HT-29 (cell line): ENCODE measurements at places on chromosomes 2 and 18.

DNA sequence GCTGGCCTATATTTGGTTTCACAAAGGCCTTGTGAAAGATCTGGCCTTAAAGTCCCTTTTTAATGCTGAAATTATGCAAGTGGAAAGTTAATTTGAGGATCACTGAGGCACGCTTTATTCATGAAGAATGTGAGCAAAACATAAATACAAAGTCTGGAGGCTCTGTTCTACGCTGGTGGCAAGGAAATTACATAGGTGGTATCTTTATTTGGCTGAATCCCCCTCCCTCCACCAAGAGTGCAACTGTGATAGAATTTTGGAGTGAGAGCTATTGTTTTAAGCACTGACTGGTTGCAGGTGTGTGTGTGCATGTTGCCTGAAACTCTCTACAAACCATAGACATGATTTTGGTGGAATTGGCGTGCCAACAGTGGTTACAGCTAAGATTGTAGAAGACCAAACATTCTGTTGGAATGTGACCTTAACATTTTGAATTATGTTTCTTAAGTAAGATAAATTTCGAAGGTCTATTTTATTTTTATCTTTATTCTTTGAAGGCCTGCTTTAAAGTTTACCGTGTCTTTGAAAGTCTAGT is 114.3 kb downstream of the SPTBN1 start:
- DNase-seq, result no peak

DNA sequence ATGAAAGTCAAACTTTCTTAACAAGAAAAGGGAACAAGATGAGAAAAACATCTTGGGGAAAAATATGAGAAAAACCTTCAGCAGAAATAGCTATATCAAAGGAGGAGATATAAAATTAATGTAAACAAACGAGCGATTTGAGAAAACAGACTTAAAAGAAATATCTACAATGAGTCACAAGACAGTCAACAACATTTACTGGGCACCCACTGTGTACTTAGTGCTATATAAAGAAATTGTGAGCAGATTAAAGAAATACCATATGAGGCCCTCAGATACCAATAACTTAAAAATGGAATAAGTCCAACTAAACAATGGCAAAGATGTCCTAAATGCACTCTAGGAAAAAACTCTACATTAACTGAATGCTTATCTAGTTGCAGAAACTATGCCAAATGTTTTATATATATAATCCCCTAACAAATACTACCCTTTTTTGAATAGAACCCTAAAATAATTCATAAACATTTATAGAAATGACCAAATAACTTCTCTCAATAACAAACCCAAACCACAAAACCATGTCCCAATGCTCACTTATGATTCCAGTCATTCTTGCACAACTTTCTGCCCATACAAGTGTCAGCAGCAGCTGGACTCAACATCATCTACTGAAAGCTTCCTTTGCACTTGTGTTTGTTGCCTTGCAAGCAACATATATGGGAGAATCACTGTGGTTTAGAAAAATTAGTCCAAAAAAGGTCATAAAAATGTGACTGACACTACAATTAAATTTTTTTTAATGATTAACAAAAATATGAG is 83.5 kb downstream of the COBLL1 start:
- DNase-seq, result peak; percentile 74

DNA sequence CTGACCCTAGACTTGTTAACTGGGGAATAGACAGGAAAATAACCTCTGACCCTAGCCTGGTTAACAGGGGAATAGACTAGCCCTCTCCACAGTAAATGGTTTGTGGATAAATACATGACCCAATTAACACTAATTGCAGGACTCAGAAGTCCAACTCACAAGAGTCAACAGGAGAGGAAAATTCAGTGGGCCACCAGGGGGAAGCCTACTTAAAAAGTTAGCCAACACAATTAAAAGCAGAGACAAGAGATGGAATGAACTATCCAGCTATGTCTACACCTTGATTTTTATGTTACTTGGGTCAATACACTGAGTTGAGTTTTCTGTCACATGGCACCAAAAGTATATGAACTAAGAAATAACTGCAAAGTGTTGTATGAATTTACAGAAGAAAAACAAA is 158.8 kb upstream of the SLC39A10 start:
- peak; percentile 69 for DNase-seq

DNA sequence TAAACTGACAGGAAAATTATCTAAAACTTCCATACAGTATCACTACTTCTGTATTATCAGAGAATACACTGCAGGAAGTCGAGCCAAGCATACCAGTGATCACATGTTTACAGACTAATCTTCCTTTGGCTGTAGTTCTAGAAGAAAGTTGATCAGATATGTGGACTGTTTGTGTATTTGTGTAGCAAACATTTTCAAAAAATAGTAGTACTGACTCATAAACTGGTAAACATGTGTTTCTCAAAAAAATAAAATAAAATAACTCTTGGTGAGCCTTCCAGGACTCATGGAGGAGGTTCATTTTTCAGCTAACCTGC is 148.9 kb upstream of the SLC39A10 start:
- DNase-seq, result no peak

DNA sequence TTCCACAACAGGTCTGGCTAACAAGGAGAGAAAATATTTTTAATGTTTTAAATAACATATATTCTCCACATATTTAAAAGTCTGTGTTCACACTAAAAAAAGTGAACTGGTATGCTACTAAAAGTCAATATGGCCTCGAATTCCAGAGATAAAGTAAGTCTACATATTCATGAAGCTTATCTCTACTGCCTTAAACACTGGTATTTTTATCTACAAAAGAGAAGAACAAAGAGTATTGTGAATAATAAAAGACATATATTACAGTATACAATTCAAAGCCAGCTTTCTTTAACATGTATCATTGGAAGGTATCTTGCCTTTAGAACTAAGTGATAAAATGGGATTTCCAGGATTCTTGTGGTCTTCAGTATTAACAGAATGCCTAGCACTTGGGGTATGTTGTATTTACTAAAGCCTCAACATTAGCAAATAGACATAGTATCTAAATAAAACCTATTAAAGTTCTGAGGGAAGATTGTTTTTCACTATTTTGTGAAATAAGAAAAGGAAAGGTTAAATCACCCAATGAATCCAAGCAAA is 302.8 kb upstream of the CCDC68 start:
- no peak for DNase-seq

DNA sequence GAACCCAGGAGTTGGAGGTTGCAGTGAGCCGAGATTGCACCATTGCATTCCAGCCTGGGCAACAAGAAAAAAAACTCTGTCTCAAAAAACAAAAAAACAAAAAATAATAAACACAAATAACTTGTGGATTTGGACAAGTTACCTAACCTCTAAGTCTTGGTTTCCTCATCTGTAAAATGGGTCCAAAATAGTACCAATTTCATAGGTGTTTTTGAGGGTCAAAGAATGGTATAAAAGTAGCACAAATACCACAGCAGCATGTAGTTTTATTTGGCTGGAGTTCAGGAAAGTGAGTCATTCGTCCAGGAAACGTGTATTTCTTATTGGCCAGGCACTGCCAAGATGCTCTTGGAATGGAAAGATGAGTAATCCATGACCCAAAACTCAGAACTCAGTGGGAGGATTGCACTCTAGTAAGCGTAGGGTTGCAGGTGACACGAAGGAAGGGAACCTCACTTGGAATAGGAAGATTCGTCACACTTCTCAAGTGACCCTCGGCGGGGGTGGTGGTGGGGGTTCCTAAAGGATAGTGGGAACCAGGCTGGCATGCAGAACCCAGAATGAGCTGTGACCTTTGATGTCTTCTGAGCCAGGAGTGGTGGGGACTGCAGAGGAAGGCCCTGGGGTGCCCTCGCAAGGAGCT is 24.4 kb downstream of the GRHL1 start:
- DNase-seq, result peak; percentile 58

DNA sequence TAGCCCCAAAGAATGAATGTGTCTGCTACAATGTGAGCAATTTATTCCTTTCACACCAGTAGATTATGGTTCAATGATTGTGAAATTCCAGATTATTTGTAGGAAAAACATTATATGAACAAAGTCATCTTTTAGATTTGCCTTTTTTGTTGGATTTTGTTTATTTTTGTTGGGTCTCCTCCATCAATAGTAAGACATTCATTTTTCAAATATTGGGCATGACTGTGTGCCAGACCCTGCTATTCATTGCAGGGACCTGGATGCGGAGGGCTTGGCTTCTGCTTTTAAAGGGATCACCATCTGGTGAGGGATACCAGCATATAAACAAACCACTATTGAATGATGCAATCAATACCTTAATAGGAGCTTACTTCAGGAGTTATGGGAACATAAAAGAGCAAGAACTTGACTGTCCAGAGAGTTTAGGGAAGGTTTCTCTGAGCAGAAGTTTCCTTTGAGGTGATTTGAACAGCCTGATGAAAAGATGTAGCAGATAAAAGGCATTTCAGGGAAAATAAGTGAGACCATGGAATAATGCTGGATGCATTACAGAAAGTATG is 486.7 kb downstream of the EPHA4 start:
- no peak for DNase-seq

DNA sequence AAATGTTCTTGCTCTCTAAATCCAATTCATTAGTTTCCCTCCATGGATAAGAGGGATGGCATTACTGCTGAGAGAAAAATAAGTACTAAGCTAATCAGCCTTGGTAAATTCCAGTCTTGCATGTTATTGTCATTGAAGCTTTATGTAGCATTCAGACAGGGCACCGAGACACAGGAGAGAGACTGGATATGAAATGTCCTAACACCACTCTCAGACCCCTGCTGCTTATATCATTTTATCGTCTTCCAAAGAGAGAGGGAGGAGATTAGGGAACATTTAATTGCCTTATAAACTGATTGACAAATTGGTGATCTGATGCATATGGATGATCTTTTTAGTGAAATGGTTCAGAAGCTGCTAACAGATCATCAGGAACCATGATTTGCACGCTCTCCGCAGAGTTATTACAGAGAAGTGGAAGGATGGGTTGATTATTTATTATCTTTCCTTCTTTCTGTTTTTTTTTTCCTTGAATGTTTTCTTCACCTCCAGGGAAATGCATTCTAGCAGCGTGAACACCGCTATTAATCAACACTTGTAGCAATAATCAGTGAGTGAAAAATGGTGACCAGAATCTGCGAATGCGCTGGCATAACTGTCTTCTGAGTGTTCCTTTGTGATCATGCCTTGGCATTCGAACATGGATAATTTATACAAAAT is 150.7 kb upstream of the NRP2 start:
- DNase-seq, result no peak

DNA sequence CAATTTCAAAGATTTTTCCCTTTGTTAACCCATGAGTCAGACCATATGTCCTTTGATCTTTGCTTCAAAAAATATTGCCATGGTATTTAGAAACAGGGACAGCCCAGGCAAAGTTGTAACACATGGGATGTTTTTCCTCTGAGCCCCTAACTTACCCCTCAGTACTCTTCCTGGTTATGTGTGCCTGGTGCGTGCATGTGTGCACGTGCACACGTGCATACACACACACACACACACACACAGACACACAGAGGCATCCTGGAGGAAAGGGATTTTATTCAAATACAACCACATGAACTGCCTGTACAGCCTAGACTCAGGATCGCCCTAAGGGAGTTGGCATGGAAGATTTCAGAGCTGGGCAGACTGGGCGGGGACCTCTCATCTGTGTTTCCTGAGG is 5.1 kb downstream of the AFF3 start:
- DNase-seq, result no peak

- DNase-seq, result no peak
Observed at GRCh38 chr2:12116228-12116750, 369.9 kb downstream of the LPIN1 start.

DNA sequence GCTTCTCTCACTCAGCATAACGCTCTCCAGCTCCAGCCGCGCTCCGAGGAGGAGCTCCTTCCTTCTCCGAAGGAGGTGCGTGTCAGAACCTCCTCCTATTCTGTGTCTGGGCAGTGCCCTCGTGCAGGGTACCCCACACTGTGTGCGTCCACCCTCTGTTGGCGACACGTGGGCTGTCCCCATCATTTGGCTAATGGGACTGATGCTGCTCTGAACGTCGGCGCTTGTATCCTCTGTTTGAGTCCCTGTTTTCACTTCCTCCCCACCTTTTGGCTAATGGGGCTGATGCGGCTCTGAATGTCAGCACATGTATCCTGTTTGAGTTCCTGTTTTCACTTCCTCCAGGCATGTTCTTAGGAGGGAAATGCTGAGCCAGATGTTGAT is 22.2 kb downstream of the KCNG2 start:
- no peak for DNase-seq

DNA sequence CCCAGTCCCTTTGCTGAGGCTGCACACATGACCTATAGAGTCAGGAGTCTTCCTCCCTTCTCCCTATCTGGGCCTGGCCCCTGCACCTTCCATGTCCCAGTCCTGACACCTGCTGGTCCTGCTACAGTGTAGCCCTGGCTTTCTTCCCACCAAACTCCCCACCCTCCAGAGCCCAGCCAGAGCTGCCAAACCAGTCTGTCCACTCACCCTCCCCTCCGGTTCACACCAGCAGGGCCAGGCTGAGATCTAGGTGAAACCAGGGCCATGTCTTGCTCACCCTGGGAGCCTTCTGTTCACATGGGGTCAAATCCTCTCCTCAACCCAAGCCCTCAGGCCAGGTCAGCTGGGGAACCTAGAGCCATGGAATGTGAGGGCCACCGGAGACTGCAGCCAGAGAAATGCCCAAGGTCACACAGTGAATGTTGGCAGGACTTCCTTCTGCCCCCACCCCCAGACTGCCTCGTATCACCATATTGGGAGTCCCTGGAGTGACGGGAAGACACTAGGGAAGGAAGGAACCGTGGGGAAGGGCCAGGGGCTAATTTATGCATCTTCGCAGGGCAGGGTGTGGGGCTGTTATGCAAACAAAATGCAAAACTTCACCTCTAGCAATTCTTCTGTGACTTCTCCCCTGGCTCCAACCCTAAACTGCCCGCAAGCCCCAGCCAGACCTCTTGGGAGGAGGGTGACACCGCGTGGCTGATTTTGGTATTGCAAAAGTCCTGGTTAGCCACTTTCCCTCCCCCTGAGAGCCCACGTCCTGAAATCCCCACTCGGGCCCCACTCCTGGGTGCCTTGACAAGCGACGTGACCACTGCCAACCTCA is 14.6 kb downstream of the TNS1 start:
- peak; percentile 96 for DNase-seq

DNA sequence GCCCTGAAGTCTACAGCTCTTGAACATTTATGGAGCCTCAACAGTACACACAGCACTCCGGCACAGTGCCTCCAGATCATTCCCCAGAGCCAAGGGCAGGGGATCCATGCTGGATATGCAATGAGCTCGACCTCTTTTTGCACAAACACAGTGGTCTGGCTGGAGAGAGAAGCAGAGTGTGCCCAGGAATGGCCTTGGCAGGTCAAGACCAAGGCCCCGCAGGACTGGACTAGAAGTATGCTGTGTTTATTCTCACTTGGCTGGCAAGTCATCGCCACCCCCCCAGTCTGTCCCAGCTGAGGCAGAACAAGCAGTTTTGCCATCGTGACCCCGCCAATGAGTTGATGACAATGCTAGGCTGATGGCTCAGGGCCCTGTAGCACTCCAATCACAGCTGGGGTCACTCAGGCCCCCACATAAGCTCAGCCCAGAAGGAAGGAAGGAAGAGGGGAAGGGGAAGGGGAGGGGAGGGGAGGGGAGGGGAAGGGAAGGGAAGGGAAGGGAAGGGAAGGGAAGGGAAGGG is 212.1 kb downstream of the TTC32 start:
- DNase-seq, result no peak
